ENCODE measurements at places on chromosomes 2 and 18.
A peak's percentile ranks its signal among the peaks of the same experiment; 100 is the strongest.

DNA sequence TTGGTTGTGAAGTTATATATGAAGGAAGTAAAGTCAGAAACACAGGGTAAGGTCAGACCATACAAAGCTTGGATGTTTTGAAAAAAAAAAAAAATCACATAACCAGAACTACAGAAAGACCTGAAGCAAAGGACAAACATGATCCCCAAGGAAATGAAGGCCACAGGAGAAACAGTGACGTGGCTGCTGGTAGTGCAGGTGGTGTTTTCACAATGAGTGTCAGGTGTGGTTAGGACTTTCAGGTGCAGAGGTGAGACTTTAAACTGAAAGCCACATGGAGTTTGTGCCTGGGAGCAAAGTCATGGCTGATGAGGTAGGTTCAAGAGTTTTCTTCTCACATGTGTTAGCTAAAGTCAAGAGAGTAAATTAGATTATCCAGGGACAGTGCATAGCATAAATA lies 270.7 kb downstream of the PIEZO2 start:
- no peak for DNase-seq

DNA sequence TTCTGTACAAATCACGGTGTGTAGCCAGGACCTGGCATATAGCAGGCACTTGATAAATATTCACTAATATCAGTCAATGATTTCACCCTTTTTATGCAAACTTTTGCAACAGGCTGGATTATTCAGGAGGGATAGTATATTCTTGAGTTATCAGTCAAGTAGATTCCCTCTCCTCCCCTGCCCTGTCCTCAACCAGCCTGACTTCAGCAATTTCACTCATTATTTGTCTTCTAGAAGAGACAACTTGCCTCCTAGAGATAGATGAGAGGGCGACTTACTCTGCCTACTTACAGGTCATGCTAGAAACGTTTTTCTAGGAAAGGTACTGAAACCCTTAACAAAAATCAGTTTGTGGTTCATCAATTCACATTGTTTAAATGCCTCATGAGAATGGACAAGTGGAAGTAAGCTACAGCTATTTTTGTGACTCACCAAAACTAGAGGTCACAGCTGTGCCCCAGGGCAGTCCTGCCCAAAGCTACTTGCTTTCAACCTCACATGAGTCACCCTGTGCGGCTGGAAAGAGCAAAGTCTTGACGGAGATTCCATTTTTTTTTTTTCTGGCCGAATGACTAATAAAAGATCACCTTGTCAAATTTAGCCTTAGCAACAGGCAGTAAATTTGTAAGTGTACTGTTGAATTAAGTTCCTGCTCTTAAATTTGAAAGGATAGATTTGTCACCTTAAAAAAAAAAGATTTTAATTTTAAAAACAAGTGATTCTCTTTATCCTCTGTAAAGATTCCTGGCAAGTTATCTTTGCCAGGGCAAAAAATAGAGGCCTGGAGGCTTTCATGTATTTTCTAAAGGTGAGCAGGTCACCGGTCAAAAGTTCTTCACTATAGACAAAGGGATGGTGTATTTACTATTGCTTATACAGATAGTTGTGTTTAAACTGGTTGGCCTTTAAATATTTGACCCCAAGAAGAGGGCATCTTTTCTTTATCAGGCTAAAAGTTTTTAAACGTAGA lies 109.0 kb upstream of the SLC35G4 start:
- peak; percentile 87 for DNase-seq

- peak; percentile 59 for DNase-seq
Measured at GRCh38 chr2:101698014-101698843, 722 bp downstream of the MAP4K4 start.

DNA sequence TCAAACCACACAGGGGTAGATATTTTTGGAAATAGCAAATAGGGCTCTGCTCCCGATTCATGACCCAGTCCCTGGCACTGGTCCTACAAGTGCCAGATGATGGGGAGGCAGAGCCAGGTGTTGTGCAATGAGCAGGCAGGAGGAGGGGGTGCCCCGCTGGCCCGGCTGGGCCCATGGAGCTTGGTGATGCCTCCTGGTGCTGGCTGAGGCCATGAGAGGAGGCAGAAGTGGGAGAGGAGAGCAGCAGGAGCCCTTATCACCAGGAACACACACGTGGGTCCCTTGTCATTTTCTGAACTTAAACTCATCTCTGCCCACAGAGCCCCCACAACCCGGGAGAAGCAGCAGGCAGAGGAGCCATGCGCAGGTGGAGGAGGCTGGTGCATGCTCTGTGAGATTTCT lies 90.5 kb upstream of the MAPK4 start:
- no peak for DNase-seq

- DNase-seq = peak; percentile 9
Measured at GRCh38 chr18:54205959-54206358, 18.5 kb downstream of the MBD2 start.

DNA sequence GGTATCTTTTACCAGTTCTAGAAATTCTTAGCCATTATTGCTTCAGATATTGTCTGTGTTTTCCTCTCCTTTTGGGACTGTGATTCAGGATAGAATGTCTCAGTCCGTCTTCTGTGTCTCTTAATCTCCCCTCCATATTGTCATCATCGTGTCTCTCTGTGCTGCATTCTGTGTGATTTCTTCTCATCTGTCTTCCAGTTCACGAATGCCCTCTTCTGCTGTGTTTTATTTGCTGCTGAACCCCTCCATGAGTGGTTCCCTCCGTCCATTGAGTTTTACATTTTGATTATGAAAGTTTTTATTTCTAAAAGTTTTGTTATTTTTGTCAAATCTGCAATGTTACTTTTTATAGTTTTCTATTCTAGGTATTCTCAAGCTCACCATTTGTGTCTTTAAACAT lies 11.7 kb downstream of the D2HGDH start:
- DNase-seq = no peak

DNA sequence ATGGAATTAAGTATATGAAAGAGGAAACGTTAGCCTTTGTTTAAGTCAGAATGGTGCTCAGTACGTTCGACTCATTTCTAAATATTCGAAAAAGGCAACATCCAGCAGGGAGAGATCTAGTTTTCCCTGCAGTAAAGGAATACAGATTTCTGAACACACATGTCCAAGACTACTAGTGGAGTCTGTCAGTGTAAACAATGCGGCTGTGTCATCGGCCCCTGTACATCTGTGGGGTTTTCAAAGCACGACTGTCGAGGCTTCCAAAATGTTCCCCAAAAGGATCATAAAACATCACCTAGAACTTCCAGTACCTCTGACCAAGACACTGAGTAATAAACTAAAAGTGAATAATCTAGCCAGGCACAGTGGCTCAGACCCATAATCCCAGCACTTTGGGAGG lies 112.8 kb downstream of the ZNF516 start:
- no peak for DNase-seq

- DNase-seq = no peak
Measured at GRCh38 chr2:11506611-11506969, 27.3 kb upstream of the GREB1 start.

- DNase-seq = no peak
Measured at GRCh38 chr2:181264441-181264840, 192.7 kb upstream of the ITGA4 start.

DNA sequence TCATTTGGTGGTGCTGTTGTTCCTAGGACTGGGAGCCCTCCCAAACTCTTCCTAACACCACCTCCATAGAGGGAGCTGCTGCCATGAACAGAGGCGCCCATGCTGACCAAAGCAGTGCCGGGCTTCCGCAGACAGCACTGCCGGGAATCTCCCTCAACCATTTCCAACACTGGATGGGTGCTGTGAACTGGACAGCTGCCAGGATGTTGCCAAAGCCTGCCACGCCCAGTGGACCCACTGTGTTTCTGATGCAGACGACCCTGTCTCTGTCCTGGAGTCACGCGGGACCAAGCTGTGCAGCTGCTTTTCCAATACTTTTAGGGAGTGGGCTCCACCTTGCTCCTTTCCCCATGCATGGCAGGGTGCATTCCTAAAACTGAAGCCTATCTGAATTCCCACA lies 16.9 kb upstream of the GNAL start:
- no peak for DNase-seq

DNA sequence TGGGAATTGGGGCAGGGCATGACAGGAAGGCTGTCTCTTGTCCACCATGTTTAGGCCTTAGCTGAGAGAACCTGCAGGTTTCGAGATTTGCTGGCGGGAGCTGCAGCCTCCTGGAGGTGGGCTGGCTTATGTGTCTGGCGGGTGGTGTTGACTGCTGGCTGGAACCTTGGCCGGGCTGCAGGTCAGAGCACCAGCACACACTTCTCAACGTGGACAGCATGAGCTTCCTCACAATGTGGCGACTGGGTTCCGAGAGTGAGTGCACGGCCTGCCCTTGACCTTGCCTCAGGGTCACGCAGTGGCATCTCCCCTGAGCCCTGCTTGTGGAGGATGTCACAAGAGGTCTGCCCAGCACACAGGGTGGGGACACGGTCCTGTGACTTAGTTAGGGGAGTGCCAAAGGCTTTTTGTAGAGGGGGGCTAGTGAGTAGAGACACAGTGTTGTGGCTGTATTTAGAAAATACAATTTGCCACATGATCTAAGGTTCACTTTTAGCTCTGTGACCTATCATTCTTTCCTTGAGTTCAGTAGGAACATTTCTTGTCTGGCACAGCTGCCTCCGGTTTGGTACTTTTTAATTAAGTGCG lies 134.8 kb downstream of the SEPTIN10 start:
- no peak for DNase-seq

- no peak for DNase-seq
Measured at GRCh38 chr2:166803373-166804000, 84.8 kb upstream of the XIRP2 start.
